ENCODE measurements at places on chromosomes 5 and 9.
A peak's percentile ranks its signal among the peaks of the same experiment; 100 is the strongest.

GRCh38 chr5:59471463-59471862 lies 422.1 kb downstream of the PDE4D start:
- DNase-seq, result no peak

GRCh38 chr5:23035555-23036090 lies 182.5 kb upstream of the CDH12 start:
- DNase-seq, result no peak

GRCh38 chr5:119651486-119651885 lies 22.1 kb downstream of the FAM170A start:
- no peak for DNase-seq

GRCh38 chr5:77087484-77088261 lies 588 bp upstream of the ZBED3 start:
- no peak for DNase-seq

DNA sequence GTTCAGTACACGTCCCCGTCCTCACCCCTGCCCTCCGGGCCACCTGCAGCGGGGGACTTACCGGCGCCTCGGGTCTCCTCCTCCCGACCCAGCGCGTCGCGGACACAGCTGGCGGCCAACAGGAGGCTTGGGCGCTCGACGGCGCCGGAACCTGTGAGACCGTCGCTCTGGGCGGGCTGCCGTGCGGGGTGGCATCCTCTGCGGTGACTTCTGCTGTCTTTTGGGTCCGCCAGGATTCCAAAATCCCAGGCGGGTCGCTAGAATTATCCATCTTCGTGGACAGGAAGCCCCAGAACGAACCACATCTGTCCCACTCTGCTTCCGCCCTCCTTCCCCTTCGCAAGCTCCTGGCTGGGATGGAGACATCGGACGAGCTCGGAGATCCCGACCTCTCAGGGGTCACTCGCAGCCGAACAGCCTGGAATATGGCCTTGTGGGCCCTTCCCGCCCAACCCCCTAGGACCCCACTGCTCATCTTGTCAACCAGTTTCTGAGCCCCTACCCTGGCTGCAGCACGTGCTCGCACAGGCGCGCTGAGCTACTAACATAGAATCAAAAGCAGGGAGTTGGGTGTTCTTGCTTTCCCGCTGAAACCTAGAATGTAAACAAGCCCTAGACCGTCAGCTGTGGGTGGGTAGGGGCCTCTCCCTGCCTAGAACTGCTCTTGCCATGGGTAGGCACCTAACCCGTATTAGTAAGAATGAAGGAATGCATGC lies 947 bp upstream of the MARCHF3 start:
- no peak for DNase-seq

DNA sequence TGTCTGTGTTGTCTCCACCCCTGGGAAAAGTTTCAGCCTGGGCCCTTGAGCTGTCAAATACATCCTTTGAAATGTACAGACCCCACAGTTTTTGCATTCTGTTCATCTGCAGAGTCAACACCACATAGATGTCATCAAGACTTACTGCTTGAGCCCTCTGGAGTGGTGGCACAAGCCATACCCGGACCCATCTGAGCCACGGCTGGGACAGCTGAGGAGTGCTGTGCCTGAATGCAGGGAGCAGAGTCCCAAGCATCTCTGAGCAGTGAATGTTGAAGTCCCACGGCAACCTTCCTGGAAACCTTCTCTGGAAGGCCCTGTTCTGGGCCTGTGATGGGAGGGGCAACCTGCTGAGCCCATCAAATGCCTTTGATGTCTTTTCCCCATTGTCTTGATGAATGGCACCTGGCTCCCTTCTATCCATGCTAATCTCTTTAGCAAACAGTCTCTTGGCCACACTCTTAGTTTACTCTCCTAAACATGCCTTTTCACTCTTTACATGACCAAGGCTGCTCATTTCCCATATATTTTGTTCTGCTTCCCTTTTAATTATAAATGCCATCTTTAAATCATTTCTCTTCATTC lies 92.5 kb downstream of the ATPSCKMT start:
- DNase-seq, result no peak

- DNase-seq, result no peak
These were observed 167.8 kb upstream of the CCNG1 start for GRCh38 chr5:163269624-163270023.

GRCh38 chr5:60891667-60892066 lies 47.6 kb upstream of the ELOVL7 start:
- DNase-seq, result no peak

GRCh38 chr5:103624675-103625074 lies 62.1 kb upstream of the NUDT12 start:
- no peak for DNase-seq

DNA sequence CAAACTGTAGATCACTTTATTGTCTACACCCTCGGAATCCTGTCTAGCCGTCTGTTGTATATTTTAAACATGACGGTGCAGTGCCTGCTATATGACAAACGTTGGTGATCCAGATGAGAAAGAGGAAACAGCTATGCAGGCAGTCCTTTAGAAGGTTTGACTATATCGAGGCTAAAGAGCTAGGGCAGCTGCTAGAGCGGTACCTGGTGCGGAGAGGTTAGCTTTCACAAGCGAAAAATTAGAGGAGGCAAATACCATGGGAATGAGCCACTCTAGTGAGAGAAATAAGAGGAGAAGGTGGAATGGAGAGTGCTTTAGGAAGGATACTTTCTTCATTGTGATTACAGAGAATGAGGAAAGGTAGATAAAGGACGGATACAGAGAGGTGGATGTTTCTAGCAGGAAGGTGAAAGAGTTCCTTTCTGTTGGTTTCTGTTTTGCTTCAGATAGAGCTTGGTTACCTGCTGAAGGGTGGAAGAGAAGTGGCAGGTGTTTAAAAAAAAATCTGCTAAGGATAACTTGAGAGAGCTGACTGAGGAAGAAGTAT lies 959 bp upstream of the FBXL17 start:
- DNase-seq, result no peak

GRCh38 chr5:81495286-81495685 lies 101.4 kb upstream of the ACOT12 start:
- DNase-seq, result no peak

DNA sequence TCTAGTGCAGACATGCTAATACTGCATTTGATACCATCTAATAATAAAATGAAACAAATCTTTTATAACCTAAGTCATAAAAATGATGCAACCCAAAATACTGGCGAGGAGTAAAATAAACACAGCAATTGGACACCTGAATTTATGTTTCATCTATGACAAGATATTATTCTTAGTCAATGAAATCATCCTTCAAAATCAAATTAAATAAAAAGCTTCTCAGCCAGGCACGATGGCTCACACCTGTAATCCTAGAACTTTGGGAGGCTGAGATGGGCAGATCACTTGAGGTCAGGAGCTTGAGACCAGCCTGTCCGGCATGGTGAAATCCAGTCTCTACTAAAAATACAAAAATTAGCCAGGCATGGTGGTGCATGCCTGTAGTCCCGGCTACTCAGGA lies 179.0 kb downstream of the TMEM232 start:
- DNase-seq, result no peak

DNA sequence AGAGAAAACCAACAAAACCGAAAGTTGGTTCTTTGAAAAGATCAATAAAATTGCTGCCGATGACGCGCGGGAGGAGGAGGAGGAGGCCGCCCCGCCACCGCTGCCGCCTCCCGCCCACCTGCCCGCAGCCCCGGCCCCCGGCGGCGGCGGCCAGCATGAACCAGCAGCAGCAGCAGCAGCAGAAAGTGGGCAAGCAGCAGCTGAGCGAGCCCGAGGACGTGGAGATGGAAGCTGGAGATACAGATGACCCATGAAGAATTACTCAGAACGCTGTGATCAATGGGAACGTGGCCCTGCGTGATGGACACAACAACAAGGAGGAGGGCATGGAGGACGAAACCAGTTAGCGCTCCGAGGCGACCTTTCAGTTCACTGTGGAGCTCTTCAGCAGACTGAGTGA lies 53.9 kb upstream of the EFNA5 start:
- DNase-seq, result no peak

- no peak for DNase-seq
These were observed 6.9 kb upstream of the GRPEL2 start for GRCh38 chr5:149338364-149338763.

- DNase-seq, result peak; percentile 90
These were observed 28.8 kb downstream of the PTPA start for GRCh38 chr9:129139993-129140396.

DNA sequence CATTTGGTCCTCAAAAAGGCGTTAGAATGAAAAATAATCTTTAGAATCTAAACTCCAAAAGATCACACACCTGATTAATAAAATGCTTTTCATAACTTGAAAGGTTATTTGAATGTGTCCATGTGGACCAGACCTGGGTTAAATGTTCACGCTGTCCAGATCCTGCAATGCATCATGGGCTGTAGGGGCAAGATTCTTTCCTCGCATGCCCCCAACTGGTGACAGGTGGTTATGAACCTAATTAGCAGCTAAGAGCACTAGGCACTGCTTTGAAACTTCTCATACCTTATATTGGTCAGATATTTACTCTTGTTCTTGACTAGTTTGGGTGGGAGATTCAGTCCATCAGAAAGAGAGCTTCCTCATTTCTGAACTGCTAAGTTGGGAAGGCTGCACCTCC lies 19.3 kb upstream of the PIP5K1B start:
- no peak for DNase-seq

DNA sequence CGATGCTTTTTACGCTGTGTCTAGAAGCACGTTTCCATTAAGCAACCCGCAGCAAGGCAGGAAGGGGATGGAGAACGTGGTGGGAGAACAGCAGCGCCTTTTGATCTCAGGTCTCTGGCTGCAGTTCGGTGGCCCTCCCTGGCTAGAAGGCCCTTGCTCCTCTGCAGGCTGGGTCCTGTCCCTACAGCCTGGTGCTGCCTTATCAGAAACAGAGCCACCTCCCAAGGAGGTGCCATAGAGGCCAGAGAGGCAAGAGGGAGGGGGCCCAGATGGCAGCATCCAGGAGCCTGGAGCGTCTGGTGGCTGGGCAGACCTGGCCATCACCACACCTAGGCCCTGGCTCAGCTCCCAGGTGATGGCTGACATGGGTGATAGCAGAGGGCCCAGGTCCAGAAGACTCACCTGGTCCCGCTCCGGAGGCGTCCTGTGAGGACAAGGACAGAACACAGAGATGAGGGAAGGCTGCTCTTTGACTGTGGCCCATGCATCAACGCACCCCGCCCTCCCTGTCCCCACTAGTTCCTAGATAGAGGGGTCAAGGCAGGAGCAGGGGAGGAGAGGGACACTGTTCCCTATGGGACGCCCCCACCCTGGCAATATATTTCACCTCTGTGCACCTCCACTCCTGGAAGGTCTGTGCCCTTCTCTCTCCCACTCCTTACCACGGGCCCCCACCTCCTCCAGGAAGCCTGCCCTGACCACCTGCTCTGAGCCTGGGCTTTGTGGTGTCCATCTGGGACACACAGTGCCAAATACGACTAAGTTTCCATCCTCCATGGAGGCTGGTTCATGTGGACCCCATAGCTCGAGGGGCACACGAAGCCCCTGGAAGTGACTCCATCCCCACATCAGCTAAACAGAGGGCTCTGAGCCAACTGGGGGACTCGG lies 41.6 kb upstream of the SARDH start:
- no peak for DNase-seq

DNA sequence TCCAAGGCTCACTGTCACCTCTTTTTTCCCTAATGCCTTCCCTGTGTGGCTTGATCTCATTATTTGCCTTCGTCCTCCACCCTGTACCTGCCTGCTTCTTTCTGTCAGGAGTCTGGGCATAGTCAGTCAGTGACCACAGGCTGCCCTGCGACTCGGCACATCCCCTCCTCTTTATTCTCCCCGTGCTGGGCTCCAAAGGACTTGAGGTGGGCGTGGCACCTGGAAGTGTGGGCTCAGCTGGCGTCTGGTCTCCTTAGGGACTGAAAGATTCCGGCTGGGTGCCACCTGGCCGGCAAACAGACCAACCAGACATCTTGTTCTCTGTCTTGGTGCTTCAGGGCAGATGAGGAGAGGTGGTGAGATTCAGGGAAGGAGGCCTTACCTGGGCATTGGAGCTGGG lies 29.6 kb upstream of the PRDM12 start:
- no peak for DNase-seq

DNA sequence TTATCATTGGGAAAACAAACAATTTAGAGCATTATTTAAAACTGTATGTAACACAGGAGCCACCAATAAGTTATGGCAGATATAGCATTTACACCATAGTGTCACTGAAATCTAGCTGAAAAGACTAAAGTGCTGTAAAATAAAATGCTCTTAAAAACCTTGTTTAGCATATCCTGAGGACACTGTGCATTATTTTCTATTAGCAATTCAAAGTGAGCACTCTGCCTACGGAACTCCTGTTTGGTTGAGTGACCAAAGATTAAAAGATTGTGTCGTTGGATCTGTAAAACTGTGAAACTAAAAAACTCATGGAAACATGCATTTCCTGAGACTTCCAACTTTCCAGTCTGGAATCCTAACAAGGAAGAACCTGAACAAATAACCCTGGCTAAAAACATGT lies 95.9 kb upstream of the C6 start:
- no peak for DNase-seq
